A549 (cell line): ENCODE measurements at places on chromosomes 7 and 10.

DNA sequence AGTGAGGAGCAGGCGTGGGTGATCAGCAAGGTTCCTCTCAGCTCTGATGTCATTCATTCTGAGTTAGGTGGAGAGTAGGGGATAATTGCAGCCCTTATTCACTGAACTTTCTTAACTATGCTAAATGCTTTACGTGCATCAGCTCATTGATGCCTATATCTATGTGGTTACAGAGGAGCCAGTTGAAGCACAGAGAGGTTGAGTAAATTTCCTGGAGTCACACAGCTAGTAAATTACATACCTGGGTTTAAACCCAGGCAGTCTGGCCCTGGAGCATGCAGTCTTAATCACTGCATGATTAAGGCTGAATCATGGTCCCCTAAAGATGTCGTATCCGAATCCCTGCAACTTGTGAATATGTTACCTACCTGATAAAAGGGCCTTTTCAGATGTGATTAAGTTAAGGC is 99.6 kb downstream of the GRK5 start:
- no peak for DNase-seq

DNA sequence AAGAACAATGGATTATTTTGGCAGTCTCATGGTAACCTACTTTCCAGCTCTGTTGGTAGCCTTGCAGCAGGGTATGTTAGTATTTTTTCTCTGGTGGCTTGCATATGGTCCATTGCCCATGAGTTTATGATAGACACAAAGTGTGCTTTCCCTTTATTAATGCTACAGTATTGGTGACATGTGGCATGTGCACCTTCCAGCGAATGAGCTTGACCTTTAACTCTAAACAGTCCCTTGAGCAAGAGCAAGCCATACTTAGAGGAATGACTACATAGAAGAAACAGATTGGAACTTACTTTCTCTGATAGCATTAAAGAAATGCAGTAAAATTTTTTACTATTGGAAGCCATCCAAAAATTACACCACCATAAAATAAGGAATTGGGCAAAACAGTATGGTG is 73.9 kb downstream of the VTI1A start:
- no peak for DNase-seq

- DNase-seq = no peak
Measured at GRCh38 chr7:16428182-16428581, 6.8 kb upstream of the CRPPA start.

DNA sequence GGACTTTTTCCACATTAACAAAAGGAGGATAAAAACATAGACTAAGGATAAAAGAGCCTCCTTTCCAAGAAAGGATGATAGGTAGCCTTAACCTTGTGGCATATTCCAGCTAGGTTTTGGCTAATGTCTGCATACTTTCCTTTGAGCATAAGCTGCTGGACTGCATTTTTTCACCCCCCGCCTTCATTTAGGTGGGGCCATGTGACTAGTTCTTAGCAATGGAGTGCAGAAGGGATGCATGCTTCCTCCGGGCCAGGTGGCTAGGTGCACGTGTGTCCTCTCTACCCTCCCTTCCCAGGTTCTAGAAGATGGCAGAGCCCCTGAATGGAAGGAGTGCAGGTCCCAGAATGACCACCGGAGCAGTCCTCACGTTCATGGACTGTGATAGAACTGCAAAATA is 59.8 kb downstream of the BPGM start:
- DNase-seq = no peak

- no peak for DNase-seq
Measured at GRCh38 chr10:10392511-10392910, 625.2 kb upstream of the CELF2 start.

GRCh38 chr10:21524131-21524525 is 1.4 kb downstream of the SKIDA1 start:
- no peak for DNase-seq

GRCh38 chr10:10911471-10911921 is 106.2 kb upstream of the CELF2 start:
- DNase-seq = no peak

DNA sequence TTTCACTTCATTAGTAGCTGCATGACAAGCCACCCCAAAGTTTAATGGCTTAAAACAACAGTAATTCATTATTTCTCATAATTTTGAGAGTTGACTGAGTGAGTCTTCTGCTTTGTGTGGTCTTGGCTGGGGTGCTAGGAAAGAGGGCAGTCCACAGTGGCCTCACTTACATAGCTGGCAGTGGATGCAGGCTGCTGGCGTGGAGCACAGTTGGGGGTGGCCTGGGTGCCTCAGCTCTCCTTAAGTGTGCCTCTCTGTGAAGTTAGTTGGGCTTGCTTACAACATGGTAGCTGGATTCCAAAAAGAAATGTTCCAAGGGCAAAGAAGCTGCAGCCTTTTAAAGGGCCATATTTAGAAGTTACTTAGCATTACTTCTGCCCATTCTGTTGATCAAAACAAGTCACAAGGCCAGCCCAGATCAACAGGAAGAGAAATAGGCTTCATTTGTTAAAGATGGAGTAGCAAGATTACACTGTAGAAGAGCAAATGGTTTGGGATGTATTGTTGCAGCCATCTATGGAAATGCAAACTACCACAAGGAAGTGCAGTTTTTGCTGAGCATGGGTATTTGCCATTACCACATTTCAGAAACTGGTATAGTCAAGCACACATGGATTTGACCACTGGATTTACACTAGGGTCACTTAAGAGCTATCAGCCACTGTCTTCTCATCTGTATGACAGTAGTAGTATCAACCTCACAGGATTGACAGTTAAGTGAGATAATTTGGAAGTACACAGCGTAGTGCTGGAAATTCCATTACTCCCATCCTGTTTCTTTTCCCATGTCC is 33.6 kb downstream of the ZEB1 start:
- DNase-seq = no peak

GRCh38 chr10:49270565-49270964 is 28.4 kb upstream of the C10orf71 start:
- DNase-seq = no peak

DNA sequence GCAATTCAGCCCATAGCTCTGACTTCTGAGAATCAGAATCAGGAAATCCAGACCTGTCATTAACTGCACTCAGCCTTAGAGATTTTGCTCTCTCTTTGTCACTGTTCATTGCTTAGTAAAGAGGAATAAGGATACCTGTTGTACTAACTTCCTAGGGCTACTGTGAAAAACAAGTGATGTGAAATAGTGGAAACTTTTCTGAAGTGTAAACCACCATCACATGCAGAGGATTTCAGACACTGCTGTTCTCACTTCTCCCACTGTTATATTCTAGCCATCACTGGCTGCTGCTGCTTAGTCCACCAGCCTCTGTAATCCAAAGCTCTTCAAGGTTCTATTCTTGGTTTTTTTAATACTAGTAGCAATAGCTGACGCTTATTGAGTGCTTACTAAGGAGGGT is 129.6 kb upstream of the CCDC6 start:
- no peak for DNase-seq

- DNase-seq = peak; percentile 54
Measured at GRCh38 chr10:92848441-92849233, at the start of gene EXOC6. TSS of gene EXOC6 (plus strand) at chr10:92848520. CDS start at chr10:92848534, 14 bp downstream.

- no peak for DNase-seq
Measured at GRCh38 chr10:28097633-28098032, 98.8 kb upstream of the ODAD2 start.

- no peak for DNase-seq
Measured at GRCh38 chr10:29102233-29102632, 186.6 kb upstream of the LYZL1 start.

DNA sequence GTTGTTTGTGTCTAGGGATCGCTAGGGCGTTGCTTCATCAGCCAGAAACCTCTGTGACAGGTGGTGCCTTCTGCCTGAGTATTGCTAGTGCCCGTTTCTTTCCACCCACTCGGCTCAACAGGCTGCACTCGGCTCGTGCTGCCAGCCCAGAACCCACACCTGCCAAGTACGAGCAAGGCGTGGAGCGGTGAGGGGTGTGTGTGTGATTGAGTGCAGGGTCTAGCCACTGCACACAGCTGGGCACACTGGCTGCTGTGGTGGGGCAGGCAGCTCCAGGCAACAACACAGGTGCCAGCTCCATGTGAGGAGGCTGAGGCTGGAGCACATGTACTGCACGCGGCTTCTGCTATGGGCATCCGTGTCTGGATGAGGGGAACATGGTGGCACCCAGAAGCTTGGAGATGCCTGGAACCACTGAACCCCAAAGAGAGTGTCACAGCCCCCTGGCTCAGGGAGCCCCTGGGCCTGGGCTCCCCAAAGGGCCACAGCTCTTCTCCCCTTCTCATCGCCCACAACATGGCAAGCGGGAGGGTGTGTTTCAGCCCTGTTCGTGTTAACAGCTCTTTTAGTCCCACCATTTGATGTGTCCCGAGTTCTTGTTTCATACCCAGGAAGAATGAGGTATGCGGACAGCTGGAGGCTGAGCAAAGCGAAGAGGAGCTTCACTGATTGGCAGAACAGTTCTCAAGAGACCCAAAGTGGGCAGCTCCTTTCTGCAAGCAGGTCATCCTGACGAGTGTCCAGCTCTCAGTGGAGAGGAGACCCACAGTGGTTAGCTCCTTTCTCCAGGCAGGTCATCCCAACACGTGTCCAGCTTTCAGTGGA is 78.1 kb downstream of the HDAC9 start:
- DNase-seq = no peak

DNA sequence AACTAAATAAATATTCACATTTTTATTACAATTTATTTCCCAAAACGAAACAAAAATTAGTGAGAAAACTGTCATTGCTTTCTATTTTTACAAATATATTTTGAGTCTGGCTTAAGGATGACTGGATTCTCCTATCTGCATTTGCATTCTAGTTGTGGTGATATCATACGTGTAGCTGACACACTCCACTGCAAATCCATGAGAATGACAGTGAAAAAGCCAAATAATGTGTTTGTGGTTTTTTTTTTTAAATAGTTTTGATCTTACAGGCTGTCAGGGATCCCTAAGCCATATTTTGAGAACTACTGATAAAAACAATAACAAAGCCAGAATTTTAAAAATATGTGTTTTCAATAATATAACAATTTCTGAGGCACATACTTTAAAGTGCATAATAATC is 5.8 kb upstream of the STAMBPL1 start:
- DNase-seq = no peak

DNA sequence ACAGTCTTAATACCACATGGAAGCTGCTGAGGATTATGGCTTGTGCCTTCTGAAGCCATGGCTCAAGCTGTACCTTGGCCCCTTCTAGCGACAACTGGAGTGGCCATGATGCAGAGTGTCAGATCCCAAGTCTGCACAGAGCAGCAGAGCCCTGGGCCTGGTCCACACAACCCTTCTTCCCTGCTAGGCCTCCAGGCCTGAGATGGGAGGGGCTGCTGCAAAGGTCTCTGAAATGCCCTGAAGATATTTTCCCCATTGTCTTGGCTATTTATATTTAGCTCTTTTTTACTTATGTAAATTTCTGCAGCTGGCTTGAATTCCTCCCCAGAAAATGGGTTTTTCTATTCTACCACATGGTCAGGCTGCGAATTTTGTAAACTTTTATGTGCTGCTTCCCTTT is 804.6 kb upstream of the ZWINT start:
- DNase-seq = no peak

DNA sequence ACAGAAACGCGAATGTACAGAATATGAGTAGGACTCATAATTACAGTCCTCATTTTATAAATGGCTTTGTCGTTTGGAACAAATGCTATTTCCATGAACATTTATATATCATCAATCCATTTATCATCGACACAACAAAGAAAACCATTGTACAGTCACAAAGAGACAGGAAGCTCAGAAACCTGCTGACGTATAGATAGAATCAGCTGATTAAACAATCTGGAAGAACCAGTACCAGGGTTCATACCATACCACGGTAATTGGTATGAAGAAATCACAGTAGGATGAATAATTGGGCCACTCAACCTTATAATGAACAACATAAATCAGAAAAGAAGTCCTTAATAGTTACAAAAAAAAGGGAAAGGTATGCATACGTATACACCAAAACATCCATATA is 295.0 kb downstream of the PARD3 start:
- DNase-seq = no peak
